ENCODE measurements at places on chromosomes 16 and 17. TPM values are rescaled to one million over a fixed set of nuclear protein-coding genes. Genes with fewer than 3 reads are reported as not detected.

DNA sequence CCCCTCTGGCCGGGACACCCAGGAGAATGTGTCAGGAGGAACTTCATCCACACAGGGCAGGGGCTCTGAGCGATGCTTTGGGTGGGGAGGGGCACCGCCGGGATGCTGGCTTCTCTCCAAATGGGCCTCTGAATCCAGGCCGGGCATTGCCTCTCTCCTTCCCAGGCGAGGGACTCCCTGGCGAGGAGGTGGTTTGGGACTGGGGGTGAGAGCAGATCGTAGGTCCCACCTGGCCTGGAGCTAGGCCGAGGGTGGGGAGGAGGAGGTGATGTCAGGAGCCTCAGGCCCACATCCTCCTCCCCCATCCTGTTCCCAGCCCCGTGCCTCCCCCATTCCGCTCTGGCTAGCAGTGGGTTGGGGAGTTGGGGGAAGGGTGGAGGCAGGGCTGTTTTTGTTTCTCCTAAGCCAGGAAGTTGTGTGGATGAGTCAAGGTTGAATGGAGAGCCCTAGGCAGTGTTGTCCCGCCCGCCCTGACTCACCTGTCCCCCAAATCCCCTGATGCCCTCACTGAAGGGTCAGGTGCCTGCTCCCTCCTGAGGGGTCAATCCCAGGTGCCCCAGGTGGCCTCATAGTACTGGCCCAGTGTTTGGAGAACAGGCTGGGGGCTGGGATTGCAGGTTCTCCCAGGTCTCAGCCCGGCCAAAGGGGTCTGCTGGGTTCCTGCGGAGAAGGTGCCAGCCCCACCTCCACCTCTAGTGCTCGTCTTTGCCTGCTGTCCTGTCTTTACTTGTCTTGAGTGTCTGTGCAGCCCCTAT is 2.8 kb downstream of the GRB7 start:
- H3K36me3 ChIP-seq = peaks cover 34% of the 10 kb centered on the region
- H3K4me1 ChIP-seq = peaks cover 26% of the 10 kb centered on the region
- H3K27me3 ChIP-seq = peaks cover 19% of the 10 kb centered on the region

The CAVIN1 gene
- polyA plus RNA-seq = 71.0 TPM

DNA sequence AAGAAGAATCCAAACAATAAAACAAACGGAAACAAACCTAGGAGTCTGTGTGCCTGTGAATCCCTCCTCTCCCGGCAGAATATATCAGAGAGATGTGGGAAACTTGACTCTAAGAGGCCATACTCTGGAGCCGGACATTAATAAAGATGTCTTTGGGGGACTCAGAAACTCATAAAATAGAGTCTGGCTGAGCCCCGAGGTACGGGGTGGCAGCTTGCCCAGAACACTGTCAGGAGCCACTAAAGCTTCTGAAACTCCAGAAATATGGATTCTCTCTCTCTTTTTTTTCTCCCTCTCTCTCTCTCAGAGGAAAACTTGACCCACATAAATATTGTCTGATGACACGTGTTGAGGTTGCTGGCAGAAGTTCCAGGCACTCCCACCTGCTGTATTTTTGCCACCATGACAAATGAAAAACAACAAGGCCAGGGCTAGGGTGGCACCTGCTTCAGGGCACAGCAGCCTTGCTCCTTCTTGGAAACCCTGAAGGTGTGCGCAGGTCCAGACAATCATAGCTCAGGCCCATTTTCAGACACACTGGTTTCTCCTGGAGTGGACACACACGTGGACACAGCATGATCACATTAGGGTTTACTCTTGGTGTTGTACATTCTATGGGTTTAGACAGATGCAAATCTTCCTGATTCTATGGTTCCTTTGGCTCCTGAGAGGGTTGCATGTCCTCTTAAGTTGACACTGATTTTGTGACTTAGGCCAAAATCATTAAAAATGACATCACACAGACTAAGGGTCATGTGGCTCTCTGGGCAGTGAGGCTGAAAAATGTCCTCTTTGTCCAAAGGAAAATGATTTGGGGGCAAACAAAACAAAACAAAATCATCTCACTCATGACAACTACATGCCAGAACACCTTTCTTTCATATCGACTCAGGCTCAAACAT is 282.6 kb upstream of the IRX3 start:
- H3K4me1 ChIP-seq = no peaks in the 10 kb centered on the region
- no peaks in the 10 kb centered on the region for H3K27me3 ChIP-seq
- H3K36me3 ChIP-seq = no peaks in the 10 kb centered on the region
- H3K4me3 ChIP-seq = no peak overlapping the region
- no peak overlapping the region for H3K27ac ChIP-seq

- H3K27me3 ChIP-seq = no peaks in the 10 kb centered on the region
- H3K4me3 ChIP-seq = no peak overlapping the region
- no peaks in the 10 kb centered on the region for H3K4me1 ChIP-seq
- H3K36me3 ChIP-seq = no peaks in the 10 kb centered on the region
- no peak overlapping the region for H3K27ac ChIP-seq
Measured at GRCh38 chr16:64754279-64754678, 367.6 kb downstream of the CDH11 start.

The CD300E gene
- 0.12 TPM for polyA plus RNA-seq

- no peak for DNase-seq
- H3K27me3 ChIP-seq = no peaks in the 10 kb centered on the region
- H3K27ac ChIP-seq = no peak overlapping the region
- no peak overlapping the region for H3K4me3 ChIP-seq
Measured at GRCh38 chr16:88070341-88070740, 119.1 kb downstream of the BANP start.

- DNase-seq = no peak
- peaks cover 3% of the 10 kb centered on the region for H3K27me3 ChIP-seq
- no peak overlapping the region for H3K27ac ChIP-seq
Measured at GRCh38 chr17:81118308-81119221, 46.7 kb upstream of the PVALEF start.

GRCh38 chr16:4319454-4320421 is 3.9 kb downstream of the GLIS2 start:
- peaks cover 66% of the 10 kb centered on the region for H3K4me1 ChIP-seq
- H3K27ac ChIP-seq = no peak overlapping the region
- no peaks in the 10 kb centered on the region for H3K36me3 ChIP-seq
- H3K27me3 ChIP-seq = peaks cover 9% of the 10 kb centered on the region
- no peak overlapping the region for H3K4me3 ChIP-seq

GRCh38 chr16:70700101-70701020 is 14.5 kb upstream of the MTSS2 start:
- peaks cover 8% of the 10 kb centered on the region for H3K36me3 ChIP-seq
- peaks cover 53% of the 10 kb centered on the region for H3K4me1 ChIP-seq
- H3K27ac ChIP-seq = no peak overlapping the region
- DNase-seq = no peak
